ENCODE measurements at places on chromosomes 5 and 9.

- no peak for DNase-seq
These were observed 2278.0 kb upstream of the WWC1 start for GRCh38 chr5:166013415-166013814.

DNA sequence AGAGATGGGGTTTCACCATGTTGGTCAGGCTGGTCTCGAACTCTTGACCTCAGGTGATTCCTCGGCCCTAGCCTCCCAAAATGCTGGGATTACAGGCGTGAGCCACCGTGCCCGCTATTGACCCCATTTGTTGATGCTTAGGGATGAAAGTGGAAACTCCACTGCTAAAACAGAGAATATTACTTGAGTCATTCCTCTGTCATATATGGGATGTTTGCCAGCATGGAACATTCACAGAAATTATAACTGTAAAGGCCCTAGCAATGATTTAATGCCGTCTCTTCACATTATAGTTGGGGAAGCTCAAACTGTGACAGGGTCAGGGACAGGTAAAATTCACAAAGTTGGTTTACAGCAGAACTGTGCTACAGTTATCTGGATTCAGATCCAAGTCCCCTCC is 94.5 kb downstream of the TMC1 start:
- no peak for DNase-seq

DNA sequence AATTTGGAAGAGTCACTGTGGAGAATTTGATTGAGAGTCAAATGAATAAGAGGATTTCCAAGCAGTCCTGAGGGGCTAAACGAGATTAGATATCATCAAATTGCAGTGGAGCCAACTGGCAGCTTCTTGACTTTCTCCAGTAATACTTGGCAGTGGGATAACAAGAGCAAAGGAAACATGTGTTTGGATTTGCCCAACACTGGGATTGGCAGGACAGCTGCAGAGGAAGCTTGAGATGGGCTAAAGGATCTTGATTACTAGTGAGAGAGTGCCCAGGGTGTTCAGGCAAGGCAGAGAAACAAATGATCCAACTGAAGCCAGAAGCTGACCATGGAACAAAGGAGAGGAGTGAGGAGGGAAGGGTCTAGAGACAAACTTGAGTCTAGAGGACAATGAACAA is 356.0 kb upstream of the ISL1 start:
- no peak for DNase-seq

GRCh38 chr5:20114526-20114925 is 126.5 kb upstream of the CDH18 start:
- DNase-seq = no peak

GRCh38 chr5:68292316-68292715 is 76.8 kb downstream of the PIK3R1 start:
- DNase-seq = peak; percentile 67

DNA sequence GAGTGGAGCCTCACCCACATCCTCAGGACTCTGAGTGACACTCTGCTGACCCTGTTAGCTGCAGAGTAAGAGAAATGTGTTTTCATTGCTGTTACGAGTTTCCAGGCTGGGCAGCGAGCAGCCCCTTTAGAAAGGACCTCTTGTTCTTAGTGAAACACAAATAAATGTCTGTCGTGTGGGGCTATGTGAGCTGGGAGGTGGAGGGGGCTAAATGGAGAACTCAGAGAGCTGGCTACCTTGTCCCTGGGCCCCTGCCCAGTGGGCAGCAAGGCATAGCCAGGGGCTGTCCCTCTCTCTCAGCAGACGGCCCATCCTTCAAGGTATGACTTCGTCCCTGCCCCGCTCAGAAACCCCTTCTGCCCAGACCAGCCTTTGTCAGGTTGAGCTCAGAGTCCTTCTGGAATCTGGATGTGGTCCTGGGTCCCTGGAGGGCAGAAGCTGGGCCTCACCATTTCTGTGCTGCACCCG is 10.2 kb downstream of the DCANP1 start:
- no peak for DNase-seq

DNA sequence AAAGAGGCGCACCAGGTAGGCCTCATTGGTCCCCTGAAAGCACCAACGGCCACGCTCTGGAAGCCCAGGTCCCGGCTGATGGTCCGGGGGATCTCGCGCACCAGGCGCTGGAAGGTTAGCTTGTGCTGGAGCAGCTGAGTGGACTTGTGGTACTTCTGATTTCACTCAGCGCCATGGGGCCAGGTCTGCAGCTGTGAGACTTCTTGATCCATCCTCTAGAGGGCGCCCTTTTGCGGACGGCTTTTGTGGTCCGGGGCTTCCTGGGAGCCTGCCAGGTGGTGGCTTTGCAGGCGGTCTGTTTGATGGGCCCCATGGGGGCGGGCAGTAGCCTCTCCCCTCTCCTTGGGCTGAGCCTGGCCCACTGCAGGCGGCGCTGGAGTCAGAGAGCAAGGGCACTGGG is 10.4 kb downstream of the TAF11L12 start:
- no peak for DNase-seq

GRCh38 chr5:135211083-135211790 is 177.2 kb upstream of the PITX1 start:
- DNase-seq = no peak

- no peak for DNase-seq
These were observed 205.9 kb upstream of the MSX2 start for GRCh38 chr5:174518512-174518911.

- no peak for DNase-seq
These were observed 40.3 kb downstream of the MAP1B start for GRCh38 chr5:72147569-72147968.

DNA sequence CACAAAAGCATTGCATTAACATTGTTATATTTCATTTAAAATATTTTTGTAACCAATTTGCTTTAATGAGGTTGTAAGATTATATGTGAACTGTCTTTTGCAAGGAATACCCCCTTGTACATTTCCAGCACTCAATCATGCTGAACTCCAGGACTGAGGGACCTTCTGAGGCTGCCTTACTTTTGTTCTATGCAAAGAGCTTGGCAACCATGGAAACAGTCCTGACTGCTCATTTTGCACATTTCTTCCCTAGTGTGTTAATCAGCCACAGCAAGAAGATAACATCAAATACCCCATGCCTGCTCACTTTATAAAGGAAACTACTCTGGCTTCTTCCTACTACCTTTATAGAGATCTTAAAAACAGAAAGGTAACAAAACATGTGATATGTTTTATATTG is 355.6 kb upstream of the IZUMO3 start:
- no peak for DNase-seq

- no peak for DNase-seq
These were observed 22.4 kb downstream of the NRG2 start for GRCh38 chr5:140020601-140021177.

DNA sequence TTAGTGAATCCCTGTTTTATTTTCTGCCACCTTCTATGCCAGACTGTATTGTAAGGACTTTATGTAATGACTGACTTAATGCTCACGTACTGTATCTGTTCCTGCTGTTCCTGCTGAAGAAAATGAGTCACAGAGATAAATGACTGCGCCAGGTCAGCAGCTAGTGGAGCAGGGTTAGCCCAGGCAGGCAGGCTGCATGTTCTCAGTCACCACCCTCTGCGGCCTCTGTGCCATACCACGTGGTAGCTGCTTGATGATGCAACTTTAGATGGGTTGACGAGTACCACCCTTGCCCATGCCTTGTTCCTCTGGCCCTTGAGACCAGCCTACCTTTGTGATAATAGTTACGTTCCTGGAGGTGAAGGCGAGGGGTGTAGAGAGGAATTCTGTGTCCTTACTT is 161.9 kb downstream of the TRIO start:
- DNase-seq = peak; percentile 74

- no peak for DNase-seq
These were observed 15.6 kb upstream of the TDRD7 start for GRCh38 chr9:97396256-97396655.

GRCh38 chr5:51618234-51618633 is 235.0 kb downstream of the ISL1 start:
- peak; percentile 26 for DNase-seq

DNA sequence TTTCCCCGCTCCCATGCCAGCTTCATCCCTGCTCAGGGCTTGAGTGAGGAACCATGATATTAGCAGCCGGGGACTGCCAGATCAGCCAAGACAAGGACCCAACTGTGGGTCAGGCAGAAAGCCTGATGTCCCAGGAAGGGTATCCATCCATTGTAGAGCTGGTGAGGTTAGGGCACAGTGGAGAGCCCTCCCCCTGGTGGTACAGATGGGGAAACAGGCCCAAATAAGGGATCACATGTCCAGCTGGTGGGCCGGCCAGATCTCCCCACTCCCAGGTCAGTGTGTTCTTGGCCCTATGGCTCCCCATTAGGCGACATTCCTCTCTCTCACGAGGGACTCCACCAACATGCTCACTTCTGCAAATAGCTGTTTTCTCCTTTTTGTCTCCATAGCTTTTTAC is 9.0 kb downstream of the CDX1 start:
- peak; percentile 44 for DNase-seq

DNA sequence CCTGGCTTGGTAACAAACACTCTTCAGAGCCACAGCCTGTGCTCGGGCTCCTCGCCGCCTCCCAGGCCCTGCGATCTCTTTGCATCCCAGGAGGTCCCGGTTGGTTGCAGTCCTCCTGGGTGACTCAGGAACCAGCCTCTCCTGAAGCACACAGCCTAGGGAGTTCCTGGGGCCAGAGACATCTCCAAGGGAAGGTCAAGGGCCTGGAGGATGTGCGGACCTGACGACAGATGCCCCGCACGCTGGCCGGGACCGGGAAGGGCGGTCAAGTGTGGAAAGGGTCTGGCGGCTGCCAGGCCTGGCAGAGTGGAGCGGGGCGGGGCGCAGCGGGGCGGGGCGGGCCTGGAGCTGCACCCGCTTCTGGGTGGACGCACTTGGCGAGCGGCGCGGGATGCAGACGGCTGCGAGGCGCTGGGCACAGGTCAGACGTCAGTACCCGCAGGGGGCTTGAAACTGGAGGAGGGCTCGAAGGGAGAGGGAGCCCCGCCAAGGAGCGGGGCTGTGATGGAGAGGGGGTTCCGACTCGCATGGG is 45.0 kb upstream of the PRSS3 start:
- peak; percentile 25 for DNase-seq

GRCh38 chr9:69590266-69590665 is 81.9 kb downstream of the APBA1 start:
- DNase-seq = no peak

GRCh38 chr5:150782850-150783249 is 4.3 kb downstream of the SMIM3 start:
- DNase-seq = no peak

GRCh38 chr9:29613773-29614172 is 2040.5 kb upstream of the C9orf72 start:
- DNase-seq = no peak

DNA sequence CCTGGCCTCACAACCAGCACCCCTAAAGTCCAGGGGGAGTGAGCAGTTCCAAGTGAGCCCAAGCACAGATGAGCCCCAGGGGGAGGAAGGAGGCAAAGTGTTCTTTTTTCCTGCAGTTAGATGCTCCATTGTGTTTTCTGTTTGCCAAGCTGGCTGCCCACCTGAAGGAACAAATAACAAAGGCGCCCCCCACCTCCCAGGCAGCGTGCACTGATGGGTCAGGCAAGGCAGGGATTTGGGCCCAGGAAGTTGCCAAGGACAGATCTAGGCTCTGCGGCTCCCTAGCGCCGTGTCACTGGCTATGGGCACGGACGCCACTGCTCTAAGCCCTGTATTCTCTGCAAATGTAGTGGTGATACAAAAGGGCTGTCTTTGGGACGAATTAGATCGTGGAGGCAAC is 21.8 kb downstream of the FGF1 start:
- no peak for DNase-seq

GRCh38 chr9:38195737-38196161 is 126.7 kb upstream of the SHB start:
- no peak for DNase-seq

- DNase-seq = peak; percentile 3
These were observed 414.5 kb upstream of the ARRDC3 start for GRCh38 chr5:91797576-91797975.

DNA sequence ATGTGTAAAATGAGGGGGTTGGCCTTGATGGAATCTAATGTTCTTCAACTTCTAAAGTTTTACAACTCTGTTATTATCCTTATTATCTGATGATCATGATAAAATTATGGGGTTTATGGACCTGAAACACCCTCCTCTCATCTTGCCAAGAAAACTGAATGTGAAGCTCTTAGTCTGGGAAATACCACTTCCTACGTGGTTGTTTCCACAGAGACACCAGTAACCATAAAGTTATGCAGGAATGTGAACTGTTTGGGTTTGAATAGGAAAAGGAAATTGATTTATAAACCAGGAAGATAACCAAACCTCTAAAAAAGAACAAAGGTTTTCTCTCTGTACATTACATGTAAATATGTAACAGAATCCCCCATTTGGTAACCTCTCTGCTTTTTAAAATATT is 28.3 kb upstream of the RAI14 start:
- peak; percentile 85 for DNase-seq

DNA sequence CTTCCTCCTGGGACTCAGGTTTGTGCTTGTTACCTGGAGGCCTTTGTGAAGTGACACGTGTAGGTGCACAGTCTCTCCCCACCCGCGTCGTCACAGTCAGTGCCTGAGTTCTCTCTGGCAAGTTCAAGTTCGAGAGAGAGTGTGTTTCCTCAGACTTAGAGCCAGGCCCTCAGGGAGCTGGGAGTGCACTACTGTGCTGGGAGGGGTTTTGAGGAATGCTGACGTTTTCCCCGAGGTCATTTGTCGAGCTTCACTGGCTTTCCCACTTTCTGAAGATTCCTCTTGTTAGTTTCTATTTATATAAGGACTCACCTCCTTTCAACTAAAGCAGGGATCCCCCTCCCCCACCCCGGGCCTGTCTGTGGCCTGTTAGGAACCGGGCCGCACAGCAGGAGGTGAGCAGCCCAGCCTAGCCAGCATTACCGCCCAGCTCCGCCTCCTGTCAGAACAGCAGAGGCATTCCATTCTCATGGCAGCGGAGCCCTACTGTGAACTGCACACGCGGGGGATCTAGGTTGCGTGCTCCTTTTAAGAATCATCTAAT is 209.2 kb downstream of the DIRAS2 start:
- peak; percentile 85 for DNase-seq

DNA sequence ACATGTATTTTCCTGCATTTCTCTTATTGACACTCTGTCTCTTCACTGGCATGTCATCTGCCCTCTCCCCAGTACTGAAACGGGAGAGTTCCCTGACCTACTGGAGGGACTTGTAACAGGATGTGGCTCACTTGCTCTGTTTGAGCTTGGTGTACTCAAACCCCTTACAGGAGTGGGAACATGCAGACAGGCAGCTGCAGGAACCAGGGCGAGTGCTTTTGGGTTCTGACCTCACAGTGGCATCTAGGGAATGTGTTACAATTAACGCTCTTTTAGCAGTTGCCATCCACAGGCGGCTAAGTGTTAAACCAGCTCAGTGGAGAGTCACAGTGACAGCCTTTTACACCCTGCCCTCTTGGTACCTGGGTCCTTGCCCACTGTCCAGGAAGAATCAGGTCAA is 300.3 kb upstream of the GRAMD2B start:
- peak; percentile 36 for DNase-seq

GRCh38 chr5:160289356-160289651 is 23.1 kb downstream of the CCNJL start:
- no peak for DNase-seq

GRCh38 chr9:6909181-6909580 is 151.4 kb downstream of the KDM4C start:
- DNase-seq = no peak

- DNase-seq = peak; percentile 41
These were observed 201.8 kb upstream of the CDKN2B start for GRCh38 chr9:22210936-22211335.
